ENCODE measurements at places on chromosomes 3 and 15. TPM values are rescaled to one million over a fixed set of nuclear protein-coding genes. Genes with fewer than 3 reads are reported as not detected.

MITF gene
- total RNA-seq: 11.6 TPM

GRCh38 chr15:38843736-38844590 lies 279.3 kb upstream of the RASGRP1 start:
- peaks cover 42% of the 10 kb centered on the region for H3K4me1 ChIP-seq
- peak; percentile 81 for DNase-seq
- H3K4me3 ChIP-seq: no peak overlapping the region
- H3K27ac ChIP-seq: peak overlapping the region; percentile 64

GRCh38 chr3:130462089-130462488 lies 54.9 kb upstream of the COL6A6 start:
- H3K27ac ChIP-seq: no peak overlapping the region
- H3K4me1 ChIP-seq: no peaks in the 10 kb centered on the region
- DNase-seq: no peak
- H3K4me3 ChIP-seq: no peak overlapping the region

DNA sequence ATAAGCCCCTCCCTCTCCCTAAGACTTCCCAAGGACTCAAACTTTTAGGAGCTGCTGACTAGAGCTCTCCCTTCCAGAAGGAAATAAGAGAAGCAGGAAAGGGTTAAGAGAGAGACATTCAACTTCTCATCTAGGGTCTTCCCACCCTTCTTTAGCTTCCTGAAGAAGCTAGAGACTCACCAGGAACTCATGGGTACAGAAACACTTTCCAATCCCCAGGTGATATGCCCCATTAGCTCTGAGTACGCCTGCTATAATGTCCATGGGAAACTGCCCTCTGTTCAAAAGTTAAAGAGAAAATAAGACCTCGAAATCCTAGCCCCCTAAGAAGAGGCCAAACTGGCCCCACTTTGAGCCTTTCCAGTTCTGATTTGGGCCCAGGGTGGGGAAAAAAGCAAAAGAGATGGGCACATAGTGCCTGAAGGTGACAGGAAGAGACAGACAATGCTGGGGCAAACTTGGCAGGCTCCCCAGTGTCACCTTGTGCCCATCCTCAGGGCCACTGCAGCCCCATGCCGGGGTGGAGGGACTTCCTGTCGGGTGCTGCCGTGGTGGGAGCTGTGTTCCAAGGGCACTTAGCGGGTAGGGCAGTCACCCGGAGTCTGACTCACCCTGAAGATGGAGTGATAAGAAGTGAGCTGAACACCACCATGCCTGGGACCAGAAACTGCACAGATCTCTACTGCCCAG lies 29.5 kb downstream of the CCDC12 start:
- no peaks in the 10 kb centered on the region for H3K36me3 ChIP-seq
- no peak overlapping the region for H3K4me3 ChIP-seq
- peak; percentile 91 for DNase-seq
- no peaks in the 10 kb centered on the region for H3K27me3 ChIP-seq
- peak overlapping the region; percentile 43 for H3K27ac ChIP-seq
- peaks cover 20% of the 10 kb centered on the region for H3K4me1 ChIP-seq

DNA sequence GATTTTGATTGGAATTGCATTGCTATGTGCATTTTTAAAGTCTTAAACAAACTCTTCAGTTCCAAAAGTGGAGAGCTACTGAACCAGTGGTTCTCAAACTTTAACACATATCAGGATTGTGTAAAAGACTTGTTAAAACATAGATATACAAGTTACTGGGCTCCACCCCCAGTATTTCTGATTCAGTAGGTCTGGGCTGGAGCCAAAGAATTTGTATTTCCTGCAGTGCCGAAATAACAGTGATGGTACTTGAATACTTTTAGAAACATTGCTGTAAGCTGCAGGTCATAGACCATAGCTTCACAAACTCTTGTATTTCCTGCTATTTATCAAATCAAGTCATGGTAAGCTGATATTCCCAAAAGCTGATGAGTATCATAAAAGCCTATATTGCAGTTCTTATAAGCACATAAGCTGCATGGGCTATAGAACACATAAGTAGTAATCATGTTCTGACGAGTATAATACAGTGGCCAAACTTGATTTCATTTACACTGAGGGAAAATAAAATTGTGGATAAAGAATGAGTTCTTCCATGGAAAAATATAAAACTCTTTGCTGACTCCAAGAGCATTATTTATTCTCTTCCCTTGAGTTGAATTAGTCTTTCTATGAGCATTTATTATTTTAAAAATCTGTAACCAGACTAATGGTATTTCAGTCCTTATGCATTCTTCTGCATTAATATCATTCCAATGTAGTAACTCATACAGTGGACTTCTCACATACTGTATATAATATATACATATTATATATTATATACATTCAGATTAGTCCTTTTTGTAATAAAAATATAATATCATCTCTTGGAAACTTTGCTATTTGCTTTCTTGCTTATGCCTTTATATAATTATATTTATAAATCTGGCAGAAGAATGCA lies 550.5 kb upstream of the AGTR1 start:
- no peaks in the 10 kb centered on the region for H3K27me3 ChIP-seq
- no peak overlapping the region for H3K4me3 ChIP-seq
- no peaks in the 10 kb centered on the region for H3K36me3 ChIP-seq
- no peak for DNase-seq
- peak overlapping the region; percentile 7 for H3K27ac ChIP-seq

DNA sequence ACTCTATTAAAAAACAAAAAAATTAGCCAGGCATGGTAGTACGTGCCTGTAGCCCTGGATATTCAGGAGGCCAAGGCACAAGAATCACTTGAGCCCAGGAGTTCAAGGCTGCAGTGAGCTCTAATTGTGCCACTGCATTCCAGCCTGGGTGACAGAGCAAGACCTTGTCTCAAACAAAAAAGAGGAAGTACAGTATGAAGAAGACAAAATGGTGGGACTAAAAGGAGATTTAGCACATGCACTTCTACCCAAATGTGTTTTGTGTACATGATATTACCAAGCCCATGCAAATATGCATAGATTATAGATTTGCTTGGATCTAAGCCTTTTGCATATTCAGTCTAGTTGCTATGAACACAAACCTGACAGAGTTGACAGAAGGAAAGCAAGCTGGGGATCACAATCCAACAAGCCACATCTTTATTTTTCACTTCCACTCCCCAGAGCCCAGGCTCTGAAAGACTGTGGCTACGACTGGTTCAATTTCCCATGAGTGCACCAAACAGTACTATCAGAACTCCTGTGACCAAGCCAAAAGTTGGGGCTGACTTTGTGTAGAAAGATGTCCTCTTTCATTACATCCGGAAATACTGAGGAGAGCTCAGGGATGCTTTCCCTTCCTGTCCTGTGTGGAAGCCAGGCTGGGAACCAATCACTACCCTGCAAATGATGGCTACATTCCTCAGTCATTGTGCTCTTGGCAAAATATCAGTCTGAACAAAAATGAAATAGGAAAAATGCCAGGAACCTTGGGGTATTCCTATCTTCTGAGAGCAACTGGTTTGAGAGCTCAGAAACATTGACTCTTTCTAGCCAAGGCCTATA lies 49.4 kb downstream of the TGM4 start:
- no peaks in the 10 kb centered on the region for H3K27me3 ChIP-seq
- no peak overlapping the region for H3K4me3 ChIP-seq
- H3K27ac ChIP-seq: no peak overlapping the region
- no peak for DNase-seq

DNA sequence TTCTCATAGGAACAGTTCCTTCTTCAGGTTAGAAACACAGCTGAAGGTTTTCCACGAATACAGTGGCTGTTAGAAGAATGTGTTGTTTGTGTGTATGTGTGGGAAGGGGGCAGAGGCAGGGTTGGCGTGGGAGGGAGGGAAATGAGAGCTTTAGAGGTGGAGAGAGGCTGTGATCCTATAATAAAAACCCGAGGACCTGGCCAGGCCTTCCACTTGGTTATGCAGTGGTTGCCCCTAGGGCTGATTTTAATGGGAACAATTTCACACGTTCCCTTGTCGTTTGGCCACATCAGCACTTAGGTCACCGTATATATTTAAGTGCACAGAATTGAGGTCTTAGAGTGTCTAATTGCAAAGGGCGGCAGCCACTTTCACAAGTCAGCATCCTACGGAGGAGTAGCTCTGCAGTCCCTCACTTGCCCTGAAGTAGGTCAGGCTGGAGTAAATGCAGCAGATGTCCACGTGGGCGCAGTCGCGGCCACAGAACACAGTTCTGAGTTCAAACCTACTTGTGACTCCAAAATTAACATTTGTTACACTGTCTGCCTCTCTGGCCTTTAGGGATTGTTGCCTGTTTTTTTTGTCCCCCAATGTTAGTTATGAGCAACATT lies 85.6 kb downstream of the PDCD6IP start:
- DNase-seq: peak; percentile 66
- peak overlapping the region; percentile 41 for H3K4me3 ChIP-seq
- H3K27me3 ChIP-seq: no peaks in the 10 kb centered on the region
- no peak overlapping the region for H3K27ac ChIP-seq
- H3K4me1 ChIP-seq: peaks cover 10% of the 10 kb centered on the region

DNA sequence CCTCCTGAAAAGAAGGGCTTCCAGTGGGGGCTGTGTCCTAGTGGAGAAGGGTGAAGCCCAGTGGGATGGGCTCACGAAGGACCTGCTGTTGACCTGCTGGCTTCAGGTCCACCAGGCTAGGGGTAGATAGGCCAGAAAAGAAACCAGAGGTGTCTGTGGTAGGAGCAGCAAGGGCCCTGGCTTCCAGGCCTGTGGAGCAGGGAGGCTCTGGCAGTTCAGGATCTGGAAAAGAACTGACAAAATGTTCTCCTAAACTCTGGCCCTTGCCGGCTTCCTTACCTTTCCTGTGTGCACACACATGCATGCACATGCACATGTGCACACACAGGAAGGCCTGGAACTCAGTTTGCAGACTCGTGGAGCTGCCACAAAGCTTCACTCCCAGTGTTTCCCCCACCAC lies 49.7 kb downstream of the ABHD2 start:
- H3K4me1 ChIP-seq: peaks cover 25% of the 10 kb centered on the region
- no peaks in the 10 kb centered on the region for H3K27me3 ChIP-seq
- no peak for DNase-seq

GRCh38 chr3:152345233-152345632 lies 76.5 kb downstream of the MBNL1 start:
- no peaks in the 10 kb centered on the region for H3K27me3 ChIP-seq
- peaks cover 50% of the 10 kb centered on the region for H3K36me3 ChIP-seq
- no peak overlapping the region for H3K27ac ChIP-seq
- H3K4me1 ChIP-seq: peaks cover 27% of the 10 kb centered on the region

ADCY5 gene
- total RNA-seq: 0.59 TPM

PLA2G4B gene
- 0.72 TPM for total RNA-seq

- peak; percentile 80 for DNase-seq
- no peaks in the 10 kb centered on the region for H3K36me3 ChIP-seq
- H3K4me1 ChIP-seq: peaks cover 18% of the 10 kb centered on the region
- H3K27me3 ChIP-seq: no peaks in the 10 kb centered on the region
These were observed 16.0 kb upstream of the CCNL1 start for GRCh38 chr3:157175691-157176507.

DNA sequence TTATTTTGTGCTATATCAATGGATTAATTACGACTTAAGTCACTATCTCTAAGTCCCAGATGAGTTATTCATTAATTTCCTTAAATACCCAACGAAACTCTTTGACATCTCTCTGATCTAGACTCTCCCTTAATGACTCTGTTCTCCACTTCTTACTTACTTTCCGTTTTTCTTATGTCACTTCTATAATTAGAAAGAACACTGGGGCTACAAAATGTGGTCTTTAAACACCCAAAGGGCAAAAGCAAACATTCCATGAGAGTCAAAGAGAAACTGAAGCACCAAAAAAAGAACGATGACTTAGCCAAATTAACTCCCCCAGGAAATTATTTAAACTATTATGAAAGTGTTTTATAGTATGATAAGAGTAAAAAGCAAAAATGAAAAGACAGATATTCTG lies 166.4 kb upstream of the UBE2E2 start:
- H3K27me3 ChIP-seq: no peaks in the 10 kb centered on the region
- H3K4me3 ChIP-seq: no peak overlapping the region
- no peaks in the 10 kb centered on the region for H3K36me3 ChIP-seq
- H3K27ac ChIP-seq: no peak overlapping the region
- peak; percentile 5 for DNase-seq
